NCI-H2081 (cell line): ENCODE measurements at places on chromosomes 11 and 22.

DNA sequence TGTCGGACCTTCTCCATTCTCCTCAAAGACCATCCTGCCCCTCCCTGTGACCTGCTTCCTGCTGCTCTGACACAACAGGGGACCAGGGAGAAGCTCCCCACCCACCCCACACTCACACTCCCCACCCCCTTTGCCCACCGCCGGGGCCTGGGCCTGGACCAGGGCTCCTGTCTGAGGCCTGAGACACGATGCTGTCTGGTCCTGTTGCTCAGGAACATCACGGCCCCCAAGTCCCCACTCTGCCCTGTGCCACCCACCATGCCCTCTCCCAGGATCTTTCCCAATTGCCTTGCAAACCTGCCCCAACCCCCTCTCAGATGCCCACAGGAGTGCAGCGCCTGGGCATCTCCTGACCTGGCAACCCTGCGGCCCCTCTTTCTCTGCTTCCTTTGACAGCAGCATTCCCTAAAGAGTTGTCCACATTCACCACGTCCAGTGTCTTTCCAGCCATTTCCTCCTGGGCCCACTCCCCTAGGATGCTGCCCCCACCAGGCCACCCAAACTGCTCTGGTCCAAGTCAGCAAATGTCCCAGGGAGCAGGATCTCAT is 10.8 kb downstream of the CSF2RB start:
- DNase-seq = no peak

GRCh38 chr11:17711836-17712235 is 7.5 kb upstream of the MYOD1 start:
- no peak for DNase-seq

DNA sequence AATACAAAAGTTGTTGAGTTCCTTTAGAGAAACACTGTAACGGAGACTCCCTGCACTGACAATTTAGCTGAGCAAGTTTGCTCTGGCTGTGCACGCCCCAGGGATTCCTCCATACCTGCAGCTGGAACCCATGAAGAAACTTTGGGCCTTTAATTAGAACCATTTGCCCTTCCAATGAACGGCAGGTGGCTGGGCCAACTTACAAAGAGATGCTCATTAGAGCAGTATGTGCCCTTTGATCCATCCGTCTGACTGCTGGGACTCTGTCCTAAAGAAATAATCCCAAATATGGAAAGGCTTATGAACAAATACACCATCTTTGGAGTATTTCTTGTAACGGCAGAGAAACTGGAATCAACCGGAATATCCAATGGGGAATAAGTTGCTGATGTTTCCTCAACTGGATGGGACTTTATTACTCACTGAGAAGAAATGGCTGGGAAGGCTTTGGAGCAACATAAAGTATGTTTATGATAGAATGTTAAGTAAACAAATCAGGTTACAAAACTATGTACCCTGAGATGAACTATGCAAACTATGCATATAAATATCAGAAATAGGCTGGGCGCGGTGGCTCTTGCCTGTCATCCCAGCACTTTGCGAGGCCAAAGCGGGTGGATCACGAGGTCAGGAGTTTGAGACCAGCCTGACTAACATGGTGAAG is 24.4 kb upstream of the FBLN1 start:
- no peak for DNase-seq

- DNase-seq = no peak
Measured at GRCh38 chr11:22555881-22556280, 69.7 kb downstream of the FANCF start.

DNA sequence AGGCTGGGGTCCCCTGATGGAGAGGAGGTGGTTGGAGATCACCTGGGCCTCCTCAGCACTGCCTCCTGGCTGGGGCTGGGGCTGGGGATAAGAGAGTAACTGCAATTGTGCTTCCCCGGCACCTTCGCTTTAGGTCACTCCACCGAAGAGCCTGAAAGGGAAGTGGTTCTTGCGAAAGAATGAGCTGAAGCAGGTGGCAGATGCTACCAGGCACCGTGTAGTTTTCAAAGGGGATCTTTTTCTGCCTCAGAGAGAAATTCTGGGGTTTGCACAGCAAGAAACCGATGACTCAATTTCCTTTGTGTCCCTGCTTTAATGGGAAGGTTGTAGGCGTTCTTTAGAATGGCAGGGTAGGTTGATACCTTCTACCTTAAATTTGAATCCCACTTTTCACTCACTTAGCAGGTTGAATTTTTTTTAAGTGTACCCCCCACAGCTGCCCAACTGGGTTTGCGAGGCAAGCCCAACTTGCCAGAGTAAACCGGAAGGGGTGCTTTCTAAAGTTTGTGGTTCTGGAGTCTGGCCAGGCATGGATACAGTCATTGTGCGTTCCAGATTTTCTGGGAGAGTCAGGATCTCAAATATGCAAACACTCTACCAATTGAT is 5.3 kb downstream of the CD44 start:
- no peak for DNase-seq

DNA sequence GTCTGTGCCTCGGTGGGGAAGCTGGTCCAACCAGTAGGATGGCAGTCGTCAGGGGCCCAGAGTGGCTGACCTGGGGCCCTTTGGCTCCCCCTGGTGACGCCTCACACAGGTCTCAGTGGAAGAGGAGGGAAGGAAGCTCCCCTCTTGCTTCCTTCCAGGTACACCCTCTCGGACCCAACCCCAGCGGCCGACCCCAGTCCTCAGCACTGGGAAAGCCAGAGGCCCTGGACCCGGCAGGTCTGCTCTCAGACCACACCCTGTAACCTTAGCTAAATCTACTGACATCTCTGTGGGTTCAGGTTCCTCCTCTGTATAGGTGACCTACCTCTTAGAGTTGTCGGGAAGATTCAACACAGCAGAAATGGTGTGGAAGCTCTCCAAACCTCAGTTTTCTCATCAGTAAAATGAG is 3.4 kb upstream of the SCUBE1 start:
- DNase-seq = peak; percentile 9

DNA sequence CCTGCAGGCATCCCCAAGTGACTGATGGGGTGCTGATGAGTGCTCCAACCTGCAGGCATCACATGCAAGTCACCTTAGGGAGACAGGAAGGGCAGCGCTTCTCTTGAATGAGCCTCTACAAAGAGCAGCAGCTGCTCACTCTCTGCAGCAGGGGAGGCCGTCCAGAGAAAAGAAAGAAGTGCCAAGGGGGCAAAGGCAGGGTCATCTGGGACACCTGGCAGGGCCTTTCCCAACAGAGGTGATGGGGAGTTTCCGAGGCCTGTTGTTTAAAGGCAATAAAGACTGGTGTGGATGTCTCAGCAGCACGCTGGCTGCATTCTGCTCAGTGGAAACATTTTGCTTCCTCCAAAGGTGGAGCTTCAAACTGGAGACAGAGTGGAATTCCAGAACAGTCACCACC is 113.7 kb downstream of the ETS1 start:
- DNase-seq = no peak

DNA sequence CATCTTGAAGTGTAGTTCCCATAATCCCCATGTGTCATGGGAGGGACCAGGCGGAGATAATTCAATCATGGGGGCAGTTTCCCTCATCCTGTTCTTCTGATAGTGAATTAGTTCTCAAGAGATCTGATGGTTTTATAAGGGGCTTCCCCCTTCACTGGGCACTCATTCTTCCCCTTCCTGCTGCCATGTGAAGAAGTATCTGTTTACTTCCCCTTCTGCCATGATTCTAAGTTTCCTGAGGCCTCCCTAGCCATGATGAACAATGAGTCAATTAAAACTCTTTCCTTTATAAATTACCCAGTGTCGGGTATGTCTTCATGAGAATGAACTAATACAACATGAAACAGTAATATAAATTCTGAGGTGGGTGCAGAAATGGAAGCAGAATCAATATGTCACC is 12.1 kb upstream of the SPTBN2 start:
- no peak for DNase-seq

DNA sequence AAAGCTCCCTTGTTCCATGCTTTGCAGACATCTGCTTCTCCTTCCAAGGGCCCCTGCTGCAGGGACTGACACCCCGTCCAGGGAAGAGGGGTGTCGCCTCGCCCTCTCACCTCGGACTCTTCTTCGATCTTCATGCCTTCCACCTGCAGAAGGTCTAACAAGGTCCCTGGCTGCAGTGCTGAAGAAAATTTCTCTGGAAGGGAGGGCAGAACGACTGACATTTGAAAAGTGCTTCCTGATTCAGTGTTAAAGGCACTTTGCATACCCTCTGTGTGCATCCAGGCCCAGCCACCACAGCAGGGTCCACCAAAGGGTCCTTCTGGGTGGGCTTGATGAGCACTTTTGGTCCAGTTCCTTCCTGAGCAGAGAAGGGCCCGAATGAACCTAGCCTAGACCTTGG is 28.1 kb downstream of the VPS37C start:
- no peak for DNase-seq

DNA sequence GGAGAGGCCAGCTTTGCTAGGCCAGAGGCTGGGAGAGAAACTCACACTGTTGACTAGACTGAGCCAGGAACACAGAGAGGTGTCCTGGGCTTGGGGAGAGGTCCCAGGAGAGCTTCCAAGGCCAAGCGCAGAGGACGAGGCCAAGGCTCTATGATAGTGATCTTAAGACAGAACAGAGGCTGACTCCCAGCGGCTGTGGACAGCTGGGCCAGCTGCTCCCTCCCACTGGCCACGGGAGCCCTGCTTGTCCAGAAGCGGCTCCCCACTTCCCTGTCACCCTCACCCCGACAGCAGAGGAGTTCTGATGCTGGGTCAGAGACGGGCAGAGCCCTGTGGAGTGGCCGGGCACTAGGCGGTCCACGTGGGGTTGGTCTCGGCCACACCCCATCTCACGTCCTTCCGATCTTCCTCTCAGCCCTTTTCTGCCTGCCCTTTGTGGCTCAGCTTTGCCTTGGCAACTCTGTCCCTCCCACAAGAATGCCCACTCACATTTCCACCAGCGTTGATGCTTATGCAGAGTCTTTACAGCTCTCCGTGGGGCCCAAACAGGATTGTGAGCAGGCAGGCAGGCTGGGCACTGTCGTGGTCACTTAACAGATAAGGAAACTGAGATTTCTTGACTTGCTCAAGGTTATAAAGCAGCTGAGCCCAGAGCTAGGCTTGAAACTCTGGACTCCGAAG is 68.2 kb downstream of the FBXO7 start:
- no peak for DNase-seq

- DNase-seq = no peak
Measured at GRCh38 chr11:110153474-110153873, 60.3 kb downstream of the ZC3H12C start.

DNA sequence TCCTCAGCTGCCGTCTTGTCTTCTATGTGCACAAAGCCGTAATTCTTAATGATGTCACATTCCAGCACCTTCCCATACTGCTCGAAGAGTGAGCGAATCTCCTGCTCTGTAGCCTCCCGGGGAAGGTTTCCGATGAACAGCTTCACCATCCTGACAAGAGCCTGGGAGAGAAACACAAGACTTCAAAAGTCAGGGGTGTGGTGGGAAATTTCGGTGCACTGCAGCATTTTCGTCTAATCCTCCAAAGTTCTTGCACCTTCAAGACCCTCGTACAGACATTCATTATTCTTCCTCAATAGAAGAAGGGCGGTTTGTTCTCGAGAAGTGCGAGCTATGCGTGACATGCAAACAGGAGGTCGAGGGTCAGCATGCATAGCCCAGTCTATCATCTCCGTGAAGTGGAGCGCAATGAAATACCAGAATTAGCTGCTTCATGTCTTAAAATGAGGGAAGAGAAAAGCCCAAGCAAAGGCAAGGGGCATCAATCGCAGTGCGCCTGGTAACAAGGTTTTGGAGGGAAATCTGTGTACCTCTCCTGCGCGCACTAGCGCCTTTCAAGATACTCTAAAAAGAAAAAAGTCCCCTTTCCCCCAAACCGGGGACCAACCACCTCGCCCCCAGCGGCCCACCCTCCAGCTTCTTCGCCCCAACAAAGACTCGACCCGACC is 622 bp downstream of the RBM4B start:
- DNase-seq = no peak

GRCh38 chr11:2138068-2138430 is 1.1 kb downstream of the IGF2 start:
- no peak for DNase-seq

- no peak for DNase-seq
Measured at GRCh38 chr11:66787934-66788758, 55.1 kb upstream of the RCE1 start.

GRCh38 chr22:36320553-36320952 is 67.2 kb downstream of the MYH9 start:
- DNase-seq = no peak
